CD8-positive, alpha-beta T cell (primary cell): ENCODE measurements at places on chromosomes 7 and 10.

DNA sequence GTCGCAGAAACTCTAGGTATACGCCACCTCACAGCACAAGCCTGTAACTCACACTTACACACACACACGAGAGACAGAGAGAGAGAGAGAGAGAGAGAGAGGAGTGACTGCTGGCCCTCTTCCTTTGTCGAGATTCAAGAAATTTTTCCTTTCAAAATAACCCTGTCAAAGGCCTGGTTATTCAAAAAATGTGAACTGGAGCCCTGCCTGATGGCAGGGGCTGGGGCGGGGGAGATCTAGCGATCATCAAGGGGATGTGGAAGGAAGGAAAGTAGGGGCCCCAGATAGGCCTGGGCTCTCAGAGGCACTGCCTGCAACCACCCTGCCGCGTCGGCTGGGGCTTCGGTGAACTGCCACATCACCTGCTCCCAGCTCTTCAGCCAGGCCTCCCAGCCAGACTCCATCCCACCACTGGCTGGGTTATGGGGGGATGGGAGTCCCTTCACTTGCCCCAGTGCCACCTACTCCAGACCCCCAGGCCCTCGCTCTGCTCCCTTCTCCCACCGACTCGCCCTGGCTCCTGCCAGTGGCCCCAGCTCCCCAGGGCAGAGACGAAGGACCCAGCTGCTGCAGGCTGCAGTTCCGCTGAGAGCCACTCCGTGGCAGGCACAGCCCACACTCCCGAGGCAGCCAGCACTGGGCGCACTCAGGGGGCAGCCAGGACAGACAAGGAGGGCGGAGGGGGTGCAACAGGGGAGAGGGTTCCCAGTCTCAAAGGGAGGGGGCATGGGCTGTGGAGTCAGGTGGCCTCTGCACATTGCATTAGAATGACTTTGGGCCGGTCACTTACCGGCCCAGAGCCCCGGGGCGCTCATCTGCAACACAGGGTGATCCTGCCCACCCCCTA lies 15.3 kb downstream of the KCNH2 start:
- DNase-seq: peak; percentile 65

GRCh38 chr10:3772361-3773171 lies 12.4 kb downstream of the KLF6 start:
- DNase-seq: no peak

DNA sequence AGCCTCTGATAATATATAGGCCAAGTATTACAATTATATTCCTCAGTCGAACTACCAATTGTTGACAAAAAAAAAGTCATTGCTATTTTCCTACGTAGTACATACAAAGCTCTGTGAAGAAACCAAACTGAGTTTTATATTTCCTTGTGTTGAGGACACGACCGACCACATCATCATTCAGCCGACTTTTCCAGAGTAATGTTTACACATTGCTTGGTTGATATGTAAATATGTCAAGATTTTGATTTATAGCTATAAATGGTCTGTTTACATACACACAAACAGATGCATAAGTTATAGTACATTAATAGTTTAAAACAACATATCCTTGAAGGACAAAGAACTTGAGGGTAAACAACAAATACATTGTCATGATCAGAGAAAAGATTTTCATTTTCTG lies 121.5 kb downstream of the CRPPA start:
- no peak for DNase-seq

GRCh38 chr10:49599546-49599945 lies 10.6 kb upstream of the SLC18A3 start:
- DNase-seq: no peak

- no peak for DNase-seq
These were observed 166.3 kb upstream of the TMEM196 start for GRCh38 chr7:19939746-19940145.

DNA sequence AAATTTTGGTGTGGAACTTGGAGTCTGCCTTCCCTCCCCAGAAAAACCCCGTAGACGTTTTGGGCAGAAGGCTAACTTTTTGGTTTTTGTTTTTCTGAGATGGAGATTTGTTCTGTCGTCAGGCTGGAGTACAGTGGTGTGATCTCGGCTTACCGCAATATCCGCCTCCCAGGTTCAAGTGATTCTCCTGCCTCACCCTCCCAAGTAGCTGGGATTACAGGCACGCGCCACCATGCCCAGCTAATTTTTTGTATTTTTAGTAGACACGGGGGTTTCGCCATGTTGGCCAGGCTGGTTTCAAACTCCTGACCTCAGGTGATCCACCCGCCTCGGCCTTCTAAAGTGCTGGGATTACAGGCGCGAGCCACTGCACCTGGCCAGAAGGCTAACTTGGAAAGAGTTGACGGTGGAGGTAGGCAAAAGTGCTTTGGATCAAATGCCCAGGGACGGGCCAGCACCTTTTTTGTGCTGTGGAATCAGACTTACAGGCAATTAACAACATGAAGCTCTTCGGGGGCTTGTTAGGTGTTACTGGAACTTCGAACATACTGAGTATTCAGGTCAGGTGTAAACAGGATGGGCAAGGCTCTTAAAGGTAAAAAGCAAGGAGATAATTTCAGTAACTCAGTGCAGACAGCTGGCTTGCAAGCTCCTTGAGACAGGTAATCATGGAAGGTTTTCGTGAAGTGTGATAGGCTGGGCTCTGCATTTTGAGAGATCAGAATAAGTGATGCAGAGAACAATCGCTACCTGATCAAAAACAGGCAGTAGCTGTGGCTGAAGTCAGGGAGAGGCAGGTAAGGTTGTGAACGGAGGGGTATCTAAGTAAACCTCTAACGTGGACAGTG lies 1.8 kb downstream of the PPP1R35 start:
- DNase-seq: no peak

GRCh38 chr7:84783141-84783778 lies 403.6 kb downstream of the SEMA3D start:
- no peak for DNase-seq

- no peak for DNase-seq
These were observed 64.3 kb downstream of the HOXA1 start for GRCh38 chr7:27031289-27032172.

- DNase-seq: peak; percentile 57
These were observed 34.1 kb upstream of the NOBOX start for GRCh38 chr7:144437370-144438191.

- no peak for DNase-seq
These were observed 86.0 kb upstream of the NOBOX start for GRCh38 chr7:144489504-144489903.

DNA sequence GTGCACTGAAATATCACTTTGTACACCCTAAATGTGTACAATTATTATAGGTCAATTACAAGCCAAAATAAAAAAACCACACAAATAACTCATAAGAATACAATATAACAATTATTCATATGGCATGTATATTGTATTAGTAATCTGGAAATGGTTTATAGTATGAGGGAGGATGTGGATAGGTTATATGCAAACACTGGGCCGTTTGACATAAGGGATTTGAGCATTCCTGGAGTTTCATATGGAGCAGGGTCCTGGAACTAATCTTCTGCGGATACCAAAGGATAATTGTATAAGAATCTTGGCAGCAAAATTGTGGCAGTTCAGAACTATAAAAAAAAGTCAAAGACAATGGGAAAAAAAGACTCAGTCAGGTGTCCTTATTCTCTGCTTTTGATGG lies 619.4 kb downstream of the CNTNAP2 start:
- DNase-seq: no peak

DNA sequence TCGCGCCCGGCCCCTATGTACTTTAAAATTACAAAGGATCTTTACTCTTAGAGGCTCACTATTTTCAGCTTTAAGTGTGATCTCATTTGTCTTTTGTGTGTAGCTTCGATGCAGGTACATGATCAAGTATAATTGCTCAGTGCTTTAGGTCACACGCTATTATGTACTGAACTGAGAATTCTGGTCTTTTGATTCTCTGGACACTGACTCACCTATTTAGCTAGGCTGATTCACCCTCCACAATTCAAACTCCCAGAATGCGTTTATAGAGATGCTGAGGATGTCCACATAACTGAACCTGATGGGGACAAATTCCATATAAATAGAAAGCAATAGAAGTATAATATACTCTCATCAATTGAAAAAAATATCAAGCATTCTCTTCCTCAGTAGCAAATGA lies 57.8 kb downstream of the PRKCQ start:
- no peak for DNase-seq

DNA sequence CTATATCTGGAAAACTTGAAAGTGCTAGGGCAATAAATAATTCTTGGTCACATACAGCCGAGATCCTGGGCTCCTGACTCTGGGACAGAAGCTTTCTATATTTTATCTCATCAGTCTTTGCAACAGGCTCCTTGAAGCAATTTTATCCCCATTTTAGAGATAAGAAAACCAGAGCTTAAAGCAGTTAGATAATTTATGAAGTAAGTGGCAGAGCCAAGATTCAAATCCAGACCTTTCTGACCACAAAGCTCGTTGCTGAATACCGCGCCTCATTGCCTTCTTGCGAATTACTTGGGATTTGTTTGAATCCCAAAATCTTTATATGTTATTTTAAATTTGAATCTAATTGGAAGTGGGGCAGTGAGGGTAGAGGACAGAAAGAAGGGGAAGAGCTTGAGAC lies 106.0 kb downstream of the TCF7L2 start:
- no peak for DNase-seq

DNA sequence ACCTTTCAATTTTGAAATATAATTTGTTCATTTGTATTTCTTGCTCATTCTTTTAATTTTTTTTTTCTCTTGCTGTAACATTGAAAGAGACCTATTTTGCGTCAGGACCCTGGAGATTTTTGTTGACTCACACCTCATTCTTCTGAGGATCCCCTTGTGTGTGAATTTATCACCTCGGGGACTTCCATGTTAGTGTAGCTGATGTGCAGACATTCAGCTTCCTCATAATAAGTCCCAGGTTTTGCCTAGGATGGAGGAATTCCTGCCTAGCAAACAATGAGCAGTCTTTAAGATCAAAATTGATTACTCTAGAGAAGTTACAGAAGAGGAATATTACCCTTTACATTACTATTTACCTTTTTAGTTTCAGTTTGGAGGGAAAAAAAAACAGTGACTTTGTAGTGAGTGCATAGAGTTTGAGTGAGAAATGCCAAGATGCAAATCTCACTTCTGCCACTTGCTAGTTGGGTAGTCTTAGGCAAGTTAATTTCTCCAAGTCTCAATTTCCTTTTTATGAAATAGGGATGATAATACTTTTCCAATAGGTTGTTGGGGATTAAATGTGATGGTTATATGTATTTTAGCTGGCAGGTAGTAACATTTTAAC lies 14.3 kb downstream of the TES start:
- DNase-seq: no peak

- no peak for DNase-seq
These were observed 45.3 kb upstream of the GTF2I start for GRCh38 chr7:74612015-74612829.

GRCh38 chr10:16182144-16182543 lies 254.7 kb upstream of the PTER start:
- DNase-seq: no peak

- no peak for DNase-seq
These were observed 11.1 kb upstream of the PARD3 start for GRCh38 chr10:34826221-34826620.

DNA sequence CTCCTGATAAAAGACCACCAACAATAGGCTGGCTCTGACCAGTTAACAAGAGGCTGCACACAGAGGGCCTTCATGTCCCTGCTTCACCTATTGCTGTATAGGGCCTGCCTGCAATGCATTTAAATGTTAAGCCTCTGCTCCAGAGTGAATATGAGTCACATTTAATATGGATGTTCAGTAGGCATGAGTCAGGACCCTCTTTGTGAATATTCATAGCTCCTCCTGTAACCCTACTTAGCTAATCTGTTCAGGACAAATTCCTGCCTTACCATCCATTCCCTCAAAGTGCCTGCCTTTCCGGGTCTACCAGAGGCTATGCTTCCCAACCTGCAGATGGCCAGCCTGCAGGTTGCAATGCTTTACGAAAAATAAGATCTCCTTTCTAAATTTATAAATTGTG lies 32.5 kb downstream of the ARHGAP22 start:
- DNase-seq: no peak

DNA sequence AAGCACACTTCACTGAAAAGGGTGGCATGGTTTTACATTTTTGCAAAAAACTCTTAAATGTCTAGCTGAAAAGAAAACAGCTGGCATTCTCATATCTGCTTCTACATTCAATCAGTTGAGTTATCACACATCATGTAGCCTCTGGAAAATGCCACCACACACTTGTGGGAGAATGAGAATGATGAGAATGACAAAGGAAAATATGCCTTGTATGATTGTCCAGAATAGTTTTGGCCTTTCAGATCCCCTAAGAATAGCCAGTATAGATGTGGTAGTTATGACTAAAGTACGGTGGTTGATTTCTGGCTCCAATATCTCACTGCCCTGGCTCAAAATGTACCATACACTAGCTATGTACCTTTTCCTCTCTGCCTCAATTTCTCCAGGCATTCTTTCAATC lies 30.2 kb upstream of the FRMD4A start:
- no peak for DNase-seq

DNA sequence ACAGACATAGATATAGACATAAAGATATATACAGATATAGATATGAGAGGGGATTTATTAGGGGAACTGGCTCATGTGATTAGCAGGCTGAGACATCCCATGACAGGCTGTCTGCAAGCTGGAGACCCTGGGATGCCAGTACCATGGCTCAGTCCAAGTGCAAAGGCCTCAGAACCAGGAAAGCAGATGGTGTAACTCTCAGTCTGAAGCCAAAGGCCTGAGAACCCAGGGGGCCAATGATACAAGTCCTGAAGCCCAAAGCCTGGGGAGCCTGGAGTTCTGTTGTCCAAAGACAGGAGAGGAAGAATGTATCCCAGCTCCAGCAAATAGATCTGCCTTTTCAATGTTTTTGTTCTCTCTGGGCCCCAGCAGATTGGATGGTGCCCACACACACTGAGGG lies 5.5 kb downstream of the NCOA4 start:
- DNase-seq: no peak

- DNase-seq: no peak
These were observed 113.4 kb downstream of the VPS41 start for GRCh38 chr7:38795593-38795992.

- no peak for DNase-seq
These were observed 129.3 kb downstream of the GLI3 start for GRCh38 chr7:42107484-42108240.

DNA sequence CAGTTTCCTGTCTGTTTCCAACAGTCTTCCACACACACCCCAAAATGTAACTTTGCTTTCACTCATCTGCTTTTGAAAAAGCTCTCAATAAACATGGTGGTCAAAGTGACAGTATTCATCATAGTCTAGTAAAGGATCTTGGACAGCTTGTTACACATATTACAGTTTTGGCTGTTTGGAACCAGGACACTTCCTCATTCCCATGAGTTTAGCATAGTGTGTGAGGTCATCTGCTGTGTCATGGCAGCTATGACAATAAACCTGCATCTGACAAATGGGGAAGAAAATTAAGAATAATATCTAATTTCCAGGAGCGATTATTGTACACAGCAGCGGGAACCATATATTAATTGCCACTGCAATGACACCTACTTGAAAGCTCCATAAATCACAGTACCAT lies 184.3 kb upstream of the SLC26A5 start:
- no peak for DNase-seq

- DNase-seq: no peak
These were observed 2.6 kb upstream of the GAD2 start for GRCh38 chr10:26214004-26214403.
